ENCODE measurements at places on chromosomes 11 and 22.

DNA sequence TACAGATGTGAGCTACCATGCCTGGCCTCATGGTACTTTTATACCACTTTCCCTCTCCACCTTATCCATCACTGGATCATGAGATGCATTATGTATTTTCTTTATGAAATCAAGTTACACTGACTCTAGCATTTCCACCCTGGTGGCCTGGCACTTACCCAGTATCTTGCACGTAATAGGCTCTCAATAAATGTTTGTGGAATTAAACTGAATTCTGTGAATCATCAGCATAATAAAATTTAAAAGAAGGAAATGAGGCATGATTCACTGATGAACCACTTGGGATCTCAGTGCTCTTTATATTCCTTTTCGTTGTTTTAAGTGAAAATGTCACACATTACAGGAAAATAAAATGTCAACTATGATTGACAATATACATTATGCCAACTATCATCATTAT lies 25.1 kb downstream of the ADM start:
- DNase-seq: no peak

DNA sequence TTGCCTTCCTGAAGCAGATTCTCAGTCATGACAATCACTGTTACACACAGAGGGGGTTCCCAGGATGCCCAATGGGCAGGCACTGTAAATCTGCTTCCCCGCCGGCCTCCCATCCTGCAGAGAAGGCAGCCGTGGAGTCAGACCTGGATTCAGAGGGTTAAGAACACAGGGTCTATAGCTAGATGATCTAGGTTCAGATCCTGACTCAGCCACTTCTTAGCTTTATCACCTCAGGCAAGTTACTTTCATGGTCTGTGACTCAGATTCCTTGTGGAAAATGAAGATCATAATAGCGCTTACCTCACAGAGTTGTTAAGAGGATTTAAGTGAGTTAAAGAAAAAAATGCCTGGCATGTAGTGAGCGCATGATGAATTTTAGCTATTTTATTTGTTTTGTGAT lies 95.9 kb downstream of the TIMP3 start:
- no peak for DNase-seq

GRCh38 chr11:64974124-64974523 lies 2.2 kb upstream of the MAJIN start:
- no peak for DNase-seq

GRCh38 chr11:3669128-3669527 lies 2.1 kb downstream of the CHRNA10 start:
- DNase-seq: no peak

- no peak for DNase-seq
These were observed 3.1 kb downstream of the CERK start for GRCh38 chr22:46734830-46735453.

- no peak for DNase-seq
These were observed 39.0 kb downstream of the BMAL1 start for GRCh38 chr11:13316528-13316961.

- no peak for DNase-seq
These were observed 106.1 kb upstream of the CLMP start for GRCh38 chr11:123301013-123301591.

- DNase-seq: no peak
These were observed 1.4 kb downstream of the CEP57 start for GRCh38 chr11:95791709-95792033.

GRCh38 chr11:41190437-41191082 lies 268.9 kb downstream of the LRRC4C start:
- no peak for DNase-seq

DNA sequence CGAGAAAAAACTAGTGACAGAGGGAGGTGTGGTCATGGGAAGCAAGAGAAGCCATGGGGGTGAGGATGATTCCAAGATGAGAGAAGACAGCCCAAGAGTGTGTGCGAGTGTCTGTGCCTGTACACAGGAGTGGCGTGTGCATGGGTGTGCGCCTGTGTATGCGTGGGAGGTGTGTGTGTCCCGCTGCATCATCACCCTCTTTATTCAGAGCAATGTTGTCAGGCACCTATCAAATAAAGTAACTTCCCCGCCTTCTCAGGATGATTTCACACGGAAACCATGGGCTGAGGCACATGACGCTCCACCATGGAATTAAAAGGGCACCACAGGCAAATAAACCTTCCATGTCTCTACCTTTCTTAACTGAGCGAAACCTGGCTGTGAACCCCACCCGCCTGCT lies 24.6 kb downstream of the MS4A10 start:
- no peak for DNase-seq

GRCh38 chr11:31045335-31045734 lies 324.2 kb downstream of the DCDC1 start:
- DNase-seq: no peak

DNA sequence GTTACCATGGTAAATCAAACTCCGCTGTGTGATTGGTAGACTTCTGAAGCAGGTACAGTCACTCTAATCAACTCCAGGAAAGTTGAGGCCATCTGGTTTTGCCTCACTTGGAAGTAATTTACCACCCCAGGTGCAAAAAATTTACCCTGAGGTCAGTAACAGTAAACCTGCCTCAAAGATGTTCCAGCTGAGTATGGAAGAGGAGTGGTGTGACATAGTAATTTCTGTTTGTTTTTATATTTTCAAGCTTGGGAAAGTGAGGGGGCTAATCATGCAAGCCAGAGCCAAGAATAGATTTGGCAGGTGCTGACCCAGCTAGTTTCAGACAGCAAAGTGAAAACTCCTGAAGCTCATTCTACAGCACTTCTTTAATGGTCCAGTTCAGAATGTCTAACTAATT lies 691.6 kb downstream of the NTM start:
- DNase-seq: no peak

GRCh38 chr22:31923136-31923535 lies 21.2 kb upstream of the YWHAH start:
- DNase-seq: no peak

Data from HAP-1 (cell line).